ENCODE measurements at places on chromosomes 1 and 21. TPM values are rescaled to one million over a fixed set of nuclear protein-coding genes. Genes with fewer than 3 reads are reported as not detected.

GRCh38 chr21:41447356-41447755 lies 21.3 kb downstream of the MX1 start:
- H3K27ac ChIP-seq = no peak overlapping the region
- H3K4me3 ChIP-seq = no peak overlapping the region
- DNase-seq = no peak
- no peaks in the 10 kb centered on the region for H3K4me1 ChIP-seq

DNA sequence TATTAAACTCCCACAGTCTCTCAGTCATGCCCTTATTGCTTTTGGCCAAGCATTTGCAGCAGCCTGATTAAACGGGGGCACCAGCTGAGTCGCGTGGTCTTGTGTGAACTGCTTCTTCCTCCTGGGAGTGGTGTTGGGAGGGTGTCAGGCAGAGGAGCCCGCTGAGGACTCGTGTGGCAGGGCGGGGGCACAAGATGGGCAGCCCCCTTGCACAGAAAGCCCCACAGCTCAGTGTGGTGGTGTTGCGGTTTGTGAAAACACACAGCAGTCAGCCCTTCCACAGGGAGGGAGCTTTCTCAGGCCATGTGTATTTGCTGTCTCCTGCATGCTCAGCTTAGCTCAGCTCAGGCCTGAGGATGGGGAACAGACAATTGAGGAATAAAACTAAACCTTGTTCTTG lies 22.4 kb downstream of the PEX14 start:
- DNase-seq = no peak
- no peak overlapping the region for H3K4me3 ChIP-seq
- no peaks in the 10 kb centered on the region for H3K27me3 ChIP-seq
- H3K27ac ChIP-seq = no peak overlapping the region
- H3K4me1 ChIP-seq = peaks cover 14% of the 10 kb centered on the region
- no peaks in the 10 kb centered on the region for H3K36me3 ChIP-seq

DNA sequence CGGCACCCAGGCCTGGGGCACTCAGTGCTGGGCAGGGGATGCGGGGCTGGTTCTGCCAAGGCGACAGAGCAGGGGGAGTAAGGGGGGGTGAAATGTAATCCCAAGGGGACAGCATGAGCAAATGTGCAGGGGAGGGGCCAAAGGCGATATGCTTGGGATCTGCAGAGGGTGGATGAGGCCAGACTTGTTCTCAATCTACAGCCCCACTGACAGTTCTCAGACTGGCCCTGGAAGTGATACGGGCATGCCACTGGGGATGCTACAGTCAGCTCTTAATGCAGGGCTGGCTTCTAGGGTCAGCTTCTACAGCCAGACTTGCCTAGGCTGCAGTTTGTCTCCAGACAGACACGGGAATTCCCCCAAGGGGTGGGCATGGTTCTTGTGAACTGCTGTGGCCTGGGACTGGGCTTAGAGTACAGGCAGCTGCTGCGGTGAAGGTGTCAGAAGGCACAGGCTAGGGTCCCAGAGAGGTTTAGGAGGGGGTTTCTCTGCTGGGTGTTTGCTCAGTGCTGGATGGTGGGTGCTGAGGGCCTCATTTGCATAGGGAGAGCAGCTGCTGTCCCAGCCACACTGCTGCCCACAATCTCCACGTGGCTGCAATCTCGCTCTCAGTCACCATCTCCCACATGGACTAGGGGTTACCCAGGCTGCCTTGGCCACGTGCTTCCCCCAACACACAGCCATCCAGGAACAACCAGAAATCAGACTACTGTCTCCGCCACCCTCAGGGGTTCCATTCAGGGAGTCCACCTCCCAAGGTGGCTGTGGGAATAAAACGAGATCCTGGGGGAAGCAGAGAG lies 190.1 kb downstream of the HIVEP3 start:
- no peaks in the 10 kb centered on the region for H3K36me3 ChIP-seq
- H3K27ac ChIP-seq = peak overlapping the region; percentile 97
- peak; percentile 93 for DNase-seq
- peaks cover 56% of the 10 kb centered on the region for H3K4me1 ChIP-seq

GRCh38 chr1:180501865-180502360 lies 464 bp downstream of the ACBD6 start:
- H3K27me3 ChIP-seq = no peaks in the 10 kb centered on the region
- H3K36me3 ChIP-seq = peaks cover 16% of the 10 kb centered on the region
- H3K27ac ChIP-seq = peak overlapping the region; percentile 65
- peak overlapping the region; percentile 90 for H3K4me3 ChIP-seq
- no peak for DNase-seq

The CYP4Z1 gene
- total RNA-seq = not detected

Measured in Karpas-422 (cell line).